ENCODE measurements at places on chromosomes 7 and 10. TPM values are rescaled to one million over a fixed set of nuclear protein-coding genes. Genes with fewer than 3 reads are reported as not detected.

GRCh38 chr10:104309980-104310978 is 28.0 kb downstream of the ITPRIP start:
- DNase-seq = no peak

DNA sequence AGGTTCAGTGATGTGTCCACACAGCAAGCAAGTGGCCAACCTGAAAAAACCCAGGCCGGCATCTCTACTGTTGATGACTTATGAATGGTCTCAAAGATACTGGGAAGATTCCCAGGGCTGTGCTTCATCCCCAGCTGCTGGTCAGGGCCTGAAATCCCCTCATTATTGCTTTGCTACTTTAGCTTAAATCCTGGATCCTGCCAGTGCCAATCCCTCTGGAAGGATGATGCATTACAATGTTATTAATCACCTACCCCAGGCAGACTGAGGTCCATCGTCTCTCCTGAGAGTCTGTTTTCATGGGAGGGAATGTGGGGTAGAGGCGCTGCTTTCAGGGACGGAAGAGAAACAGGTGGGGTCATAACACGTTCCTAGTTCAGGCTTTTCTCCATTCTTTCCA is 371.6 kb downstream of the RPS24 start:
- DNase-seq = no peak

DNA sequence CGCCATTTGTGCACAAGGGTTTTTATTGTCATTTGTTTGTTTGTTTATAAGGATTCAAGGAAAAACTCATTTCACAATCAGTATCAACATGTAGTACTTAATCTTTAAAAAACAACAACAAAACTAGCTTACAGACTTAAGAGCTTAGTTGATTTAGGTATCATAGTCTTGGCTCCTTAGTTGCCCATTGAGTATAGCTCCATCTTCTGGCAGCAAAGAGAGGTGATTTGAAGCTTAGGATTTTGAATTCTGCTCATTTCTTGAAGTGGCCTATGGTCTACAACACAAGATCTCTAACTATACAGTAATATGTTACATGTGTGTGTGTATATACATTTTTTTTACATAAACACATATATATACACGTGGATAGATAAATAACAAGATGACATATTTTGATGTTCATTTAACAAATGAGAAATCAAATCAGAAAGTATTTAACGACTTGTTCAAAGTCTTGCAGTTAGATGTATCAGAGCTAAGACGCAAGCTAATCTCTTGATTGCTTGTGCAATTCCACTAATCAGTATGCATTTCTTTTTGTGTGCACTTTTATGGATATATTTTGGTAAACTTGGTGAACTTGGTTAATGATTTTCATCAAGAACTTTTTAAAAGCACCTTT is 307.3 kb downstream of the CAMK1D start:
- no peak for DNase-seq

DNA sequence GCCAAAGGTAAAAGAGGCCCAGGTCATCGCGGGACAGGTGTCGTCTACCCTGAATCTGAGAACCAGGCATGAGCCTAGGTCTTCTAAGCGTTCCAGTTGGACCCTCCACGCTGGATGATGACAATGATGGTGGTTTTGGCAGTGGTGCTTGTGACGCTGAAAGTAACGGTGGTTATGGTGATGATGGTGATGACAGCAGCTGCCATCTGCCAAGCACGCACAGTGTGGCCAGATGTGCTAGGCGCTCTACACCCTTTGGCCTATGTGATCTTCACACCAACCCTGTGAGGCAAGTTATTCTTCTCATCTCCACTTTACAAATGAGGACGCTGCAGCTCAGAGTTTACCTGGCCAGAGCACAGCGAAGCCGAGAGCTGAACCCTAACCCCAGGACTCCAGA is 93.9 kb downstream of the FAM53B start:
- DNase-seq = no peak

DNA sequence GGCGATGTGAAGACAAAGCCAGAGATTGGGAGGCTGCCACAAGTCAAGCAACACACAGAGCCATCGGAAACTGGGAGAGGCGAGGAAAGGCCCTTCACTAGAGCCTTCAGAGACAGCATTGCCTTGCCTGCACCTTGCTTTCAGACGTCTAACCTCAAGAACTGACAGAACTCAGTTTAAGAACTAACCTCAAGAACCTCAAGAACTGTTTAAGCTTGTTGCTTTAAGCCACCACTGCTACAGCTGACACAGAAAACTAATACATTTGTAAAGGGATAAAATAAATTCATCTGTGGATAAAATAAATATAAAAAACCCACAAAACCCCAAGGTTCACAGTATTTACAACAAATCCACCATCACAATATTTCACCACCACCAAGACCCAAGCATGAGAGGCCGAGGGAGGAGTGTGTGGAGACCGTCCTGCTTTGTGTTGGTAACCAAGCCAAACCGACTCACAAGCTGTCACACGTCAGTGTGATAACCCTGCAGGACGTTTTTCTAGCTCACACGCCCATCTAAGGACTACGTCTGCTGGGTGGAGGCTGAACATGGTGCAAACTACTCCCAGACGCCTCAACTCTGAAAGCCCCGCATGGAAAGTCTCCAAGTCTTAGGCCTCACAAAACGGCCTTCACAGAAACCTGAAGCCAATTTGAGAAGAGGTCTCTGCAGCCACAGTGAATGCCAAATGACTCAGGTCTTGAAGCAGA is 116.8 kb downstream of the ABLIM1 start:
- peak; percentile 86 for DNase-seq

DNA sequence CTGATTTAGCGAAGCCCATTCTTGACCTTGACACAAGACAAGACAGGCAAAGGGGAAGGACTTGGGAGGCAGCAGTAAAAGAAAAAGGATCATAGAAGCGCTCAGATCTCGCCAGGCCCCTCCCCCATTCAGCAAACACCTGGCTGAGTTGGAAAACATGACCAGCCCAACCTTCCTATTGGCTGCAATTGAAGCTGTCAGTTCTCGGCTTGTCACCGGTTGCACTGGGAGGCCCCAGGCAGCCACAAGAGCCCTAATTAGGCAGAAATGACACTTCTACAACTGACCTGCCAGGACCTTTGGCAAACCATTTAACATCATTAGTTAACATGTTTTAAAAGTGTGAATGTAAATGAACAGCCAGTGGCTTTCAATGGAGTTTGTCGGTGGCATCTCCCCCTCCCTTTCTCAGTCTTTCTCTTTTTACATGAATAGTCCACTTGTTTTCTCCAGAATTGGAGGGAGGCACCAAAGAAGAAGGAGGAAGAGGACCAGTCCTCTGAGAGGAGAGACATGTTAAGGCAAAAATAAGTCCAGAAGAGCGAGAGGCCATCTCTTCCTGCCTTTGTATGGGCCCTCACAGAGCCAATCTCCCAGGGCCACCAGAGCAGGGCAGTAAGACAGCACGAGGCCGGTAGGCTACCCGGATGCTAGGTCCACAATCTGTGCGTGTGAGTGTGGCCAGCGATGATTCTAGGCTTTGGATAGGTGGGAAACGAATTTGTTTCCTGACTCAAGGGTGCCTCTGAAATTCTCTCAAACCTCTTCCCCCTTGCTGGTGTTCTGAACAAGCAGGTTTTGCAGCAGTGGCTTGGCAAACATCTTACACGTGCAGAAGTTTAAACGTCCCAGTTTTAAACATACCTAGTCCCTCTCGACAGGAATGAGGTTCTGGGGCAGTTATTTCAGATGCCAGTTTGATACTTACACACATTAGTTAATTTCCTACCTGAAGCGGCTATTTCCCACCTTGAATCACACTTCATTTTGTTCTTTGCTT is 15.0 kb upstream of the ENO4 start:
- no peak for DNase-seq

- no peak for DNase-seq
Measured at GRCh38 chr10:63487990-63488389, 22.2 kb upstream of the JMJD1C start.

GRCh38 chr10:31123946-31124345 is 92.3 kb upstream of the ZNF438 start:
- no peak for DNase-seq

DNA sequence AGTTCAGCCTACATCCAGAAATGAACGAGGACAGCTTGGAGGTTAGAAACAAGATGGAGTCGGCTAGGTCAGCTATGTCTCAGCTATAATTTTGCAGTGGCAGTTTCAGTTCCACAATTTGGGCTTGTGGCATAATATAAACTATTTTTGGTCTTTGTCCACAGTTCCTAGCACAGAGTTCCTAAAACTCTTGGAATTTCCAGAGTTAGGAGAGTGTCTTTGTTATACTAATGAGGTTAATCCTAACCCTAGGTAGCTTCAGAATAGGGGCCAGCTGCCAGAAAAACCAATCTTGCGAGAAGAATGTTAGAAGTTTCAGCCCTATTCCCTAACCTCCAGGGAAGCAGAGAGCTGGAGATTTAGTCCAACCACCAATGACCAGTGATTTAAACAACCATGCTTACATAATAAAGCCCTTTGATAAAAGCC is 131.9 kb downstream of the AKR1D1 start:
- DNase-seq = no peak

DNA sequence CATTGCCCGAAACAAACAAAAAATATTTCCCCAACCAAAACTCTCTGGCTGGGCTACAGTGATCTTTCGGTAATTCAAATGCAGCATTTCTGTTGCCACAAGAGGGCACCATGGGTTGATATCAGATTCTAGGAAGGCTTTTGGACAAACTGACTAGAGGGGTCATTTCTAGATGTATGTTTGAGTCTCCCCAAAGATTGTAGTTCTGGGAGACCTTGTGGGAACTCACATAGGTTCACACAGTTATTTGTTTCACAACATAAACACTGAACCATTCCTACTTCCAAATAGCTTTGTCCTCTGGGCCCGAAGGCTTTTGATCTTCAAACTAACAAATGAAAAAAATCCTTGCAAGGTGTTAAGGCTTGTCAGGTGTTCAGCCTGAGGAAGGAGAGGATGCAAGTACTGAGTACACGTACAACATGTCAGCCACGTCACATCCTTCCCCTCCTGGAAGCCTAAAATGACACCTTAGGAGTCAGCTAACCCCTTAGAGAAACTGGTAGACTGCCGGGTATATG is 37.0 kb upstream of the IL15RA start:
- peak; percentile 35 for DNase-seq

- no peak for DNase-seq
Measured at GRCh38 chr7:99498546-99498944, 1.5 kb downstream of the ZNF394 start.

DNA sequence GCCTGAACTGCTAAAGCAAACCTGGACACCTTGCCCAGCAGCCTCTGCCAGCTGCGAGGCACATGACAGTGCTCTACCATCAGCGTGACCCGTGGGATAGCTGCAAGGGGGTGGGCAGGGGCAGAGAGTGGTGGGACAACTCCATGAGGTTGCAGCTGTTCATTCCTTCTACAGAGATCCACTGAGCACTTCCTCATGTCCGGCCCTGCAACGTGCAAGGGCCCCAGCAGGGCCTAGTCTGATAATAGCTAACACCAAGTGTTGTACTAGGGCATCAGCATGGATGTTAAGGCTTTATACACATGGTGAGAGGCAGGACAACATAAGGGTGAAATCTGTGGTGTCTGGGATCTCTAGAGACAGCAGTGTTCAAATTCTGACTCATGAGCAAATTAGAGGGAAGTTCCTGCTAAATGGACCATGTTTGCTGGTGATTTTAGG is 14.3 kb downstream of the NOD1 start:
- DNase-seq = no peak

DNA sequence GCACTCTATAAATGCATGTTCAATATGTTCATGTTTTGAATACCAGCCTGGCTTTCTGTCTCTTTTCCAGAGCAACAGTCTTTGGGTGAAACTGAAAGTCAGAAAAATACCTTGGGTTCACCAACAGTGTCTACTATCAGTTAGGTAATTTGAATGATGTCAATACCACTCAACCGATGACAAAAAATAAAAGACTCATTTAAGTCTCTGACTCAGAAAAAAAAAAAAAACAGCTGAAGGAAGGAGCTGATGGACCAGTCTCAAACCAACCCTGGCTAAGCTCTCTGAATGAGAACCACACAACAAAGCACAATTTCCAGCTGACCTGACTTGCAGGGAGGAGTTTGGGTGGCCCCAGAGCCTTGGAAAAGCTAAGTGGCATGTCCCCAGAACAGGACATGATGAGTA is 42.5 kb downstream of the ABLIM1 start:
- no peak for DNase-seq

GRCh38 chr10:14686356-14686755 is 88.3 kb downstream of the FAM107B start:
- DNase-seq = no peak

DNA sequence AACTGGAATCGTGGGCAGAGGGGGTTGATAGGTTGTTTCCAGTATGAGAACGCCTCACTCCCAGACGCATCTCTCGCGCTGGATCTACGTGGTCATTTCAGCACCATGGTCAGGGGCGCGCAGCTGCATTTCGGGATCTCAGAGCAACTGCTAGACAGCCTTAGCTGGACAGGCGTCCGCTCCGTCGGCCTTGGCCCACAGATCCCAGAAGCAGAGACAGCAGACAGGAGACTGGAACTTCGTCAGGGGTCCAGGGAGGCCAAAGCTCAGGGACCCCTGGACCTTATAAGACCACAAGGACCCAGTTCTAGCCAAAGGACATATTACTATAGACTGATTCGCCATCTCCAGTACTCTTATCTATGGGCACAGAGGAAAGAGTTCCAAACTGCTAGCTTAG is 5.3 kb downstream of the NEUROG3 start:
- DNase-seq = peak; percentile 66

NSUN6 gene
- 13.1 TPM for polyA plus RNA-seq

SPDYE5 gene
- polyA plus RNA-seq = 4.5 TPM

FAM131B gene
- 2.5 TPM for polyA plus RNA-seq
